Smooth muscle cell of bladder (primary cell): ENCODE measurements at places on chromosomes 12 and 14. TPM values are rescaled to one million over a fixed set of nuclear protein-coding genes. Genes with fewer than 3 reads are reported as not detected.

RFC5 gene
- total RNA-seq, result 6.8 and 7.8 TPM in 2 replicates

KCNA5 gene
- not detected in 2 replicates for total RNA-seq

NR2C1 gene
- total RNA-seq, result 20.3 and 21.4 TPM in 2 replicates

NTN4 gene
- 47.8 and 76.1 TPM in 2 replicates for total RNA-seq

TAS2R13 gene
- 0.65 and 0.85 TPM in 2 replicates for total RNA-seq

AEBP2 gene
- total RNA-seq, result 15.4 and 22.6 TPM in 2 replicates
